Right kidney (tissue), 9 donors: ENCODE measurements at places on chromosomes 5 and 9.

- no peak for DNase-seq
Measured at GRCh38 chr5:67141644-67142043, 55.0 kb downstream of the CD180 start.

DNA sequence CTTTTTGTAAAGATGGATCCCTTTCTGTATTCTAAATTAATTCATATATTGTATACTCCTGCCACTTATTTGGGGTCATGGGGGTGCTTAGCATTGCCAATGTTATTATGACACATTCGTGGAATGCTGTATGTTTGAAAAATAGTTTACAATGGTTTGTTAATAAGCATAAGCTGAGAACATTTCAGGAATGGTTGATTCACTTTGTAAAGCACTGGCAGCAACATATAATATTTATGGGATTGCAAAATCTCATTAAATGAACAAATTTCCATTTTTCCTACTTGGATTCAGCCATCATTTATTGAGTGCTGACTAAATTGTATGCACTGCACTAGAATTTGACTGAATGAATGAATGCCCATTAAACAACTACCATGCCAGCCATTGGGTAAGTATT is 215.2 kb upstream of the KLF4 start:
- DNase-seq = no peak

GRCh38 chr9:85603936-85604335 is 137.8 kb downstream of the AGTPBP1 start:
- no peak for DNase-seq

DNA sequence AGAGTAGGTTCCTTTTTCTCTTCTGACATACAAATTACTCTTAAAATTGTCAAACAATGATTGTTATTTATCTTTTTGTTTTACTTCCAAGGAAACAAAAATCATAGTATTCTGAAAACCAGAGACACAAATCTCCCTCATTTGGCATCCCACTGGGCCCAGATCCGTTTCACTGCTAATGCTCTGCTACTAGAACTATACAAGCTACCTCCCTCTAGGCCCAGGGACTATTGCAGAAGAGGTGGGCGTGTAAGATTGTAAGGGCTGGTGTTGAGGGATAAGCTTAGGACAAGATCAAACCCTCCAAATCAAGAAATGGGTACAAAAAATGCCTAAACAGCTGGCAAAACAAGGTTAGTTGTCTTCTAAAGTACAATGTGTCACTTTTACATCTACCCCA is 928.9 kb upstream of the CDH10 start:
- no peak for DNase-seq

- no peak for DNase-seq
Measured at GRCh38 chr5:149273950-149274349, 2.3 kb downstream of the AFAP1L1 start.

DNA sequence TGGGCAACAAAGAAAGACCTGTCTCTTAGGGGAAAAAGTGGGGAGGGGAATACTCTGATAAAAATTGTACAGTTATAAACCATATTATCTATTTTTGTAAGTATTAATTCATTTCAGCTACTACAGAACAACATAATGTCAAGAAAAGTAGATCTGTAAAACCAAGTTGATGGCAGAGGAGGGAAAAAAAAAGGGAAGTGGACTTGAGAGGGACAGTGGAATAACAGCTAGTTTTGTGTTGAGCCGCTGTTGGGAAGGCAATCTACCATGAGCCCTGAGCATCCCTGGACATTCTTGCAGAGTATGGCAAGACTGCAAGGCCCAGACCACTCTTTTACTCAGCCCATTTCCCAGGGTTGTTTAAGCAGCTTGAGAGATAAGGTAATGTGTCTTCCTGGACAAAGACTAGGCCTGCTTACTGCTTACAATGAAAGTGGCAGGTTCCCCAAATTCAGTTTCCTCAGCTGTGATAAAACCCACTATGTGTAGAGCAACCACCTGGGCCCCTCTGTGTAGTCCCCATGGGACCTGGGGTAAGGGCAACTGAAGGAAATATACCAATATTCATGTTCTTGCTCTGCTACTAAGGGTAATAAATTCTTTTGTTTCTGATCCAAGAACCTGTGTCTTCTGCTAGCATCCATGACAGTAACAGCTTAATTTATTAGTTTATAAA is 25.0 kb downstream of the CEP120 start:
- DNase-seq = no peak

DNA sequence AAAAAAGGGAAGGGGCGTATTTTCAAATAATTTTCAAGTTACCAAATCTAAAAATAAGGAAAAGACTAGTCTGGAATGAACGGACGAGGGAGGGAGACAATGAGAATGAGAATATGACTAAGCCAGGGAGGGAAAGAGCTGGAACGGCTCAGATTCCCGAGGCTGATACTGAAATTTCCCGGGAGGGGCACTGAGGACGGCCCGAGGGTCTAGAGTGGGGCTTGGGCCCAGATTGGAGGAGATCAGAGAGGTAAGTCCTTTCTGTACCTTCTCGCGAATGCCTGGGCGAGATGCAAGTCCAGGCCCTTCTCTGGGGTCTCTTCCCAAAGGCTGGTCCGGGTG is 3.4 kb upstream of the CCIN start:
- no peak for DNase-seq

GRCh38 chr5:56900858-56901578 is 8.4 kb upstream of the SETD9 start:
- peak; percentile 18 for DNase-seq

DNA sequence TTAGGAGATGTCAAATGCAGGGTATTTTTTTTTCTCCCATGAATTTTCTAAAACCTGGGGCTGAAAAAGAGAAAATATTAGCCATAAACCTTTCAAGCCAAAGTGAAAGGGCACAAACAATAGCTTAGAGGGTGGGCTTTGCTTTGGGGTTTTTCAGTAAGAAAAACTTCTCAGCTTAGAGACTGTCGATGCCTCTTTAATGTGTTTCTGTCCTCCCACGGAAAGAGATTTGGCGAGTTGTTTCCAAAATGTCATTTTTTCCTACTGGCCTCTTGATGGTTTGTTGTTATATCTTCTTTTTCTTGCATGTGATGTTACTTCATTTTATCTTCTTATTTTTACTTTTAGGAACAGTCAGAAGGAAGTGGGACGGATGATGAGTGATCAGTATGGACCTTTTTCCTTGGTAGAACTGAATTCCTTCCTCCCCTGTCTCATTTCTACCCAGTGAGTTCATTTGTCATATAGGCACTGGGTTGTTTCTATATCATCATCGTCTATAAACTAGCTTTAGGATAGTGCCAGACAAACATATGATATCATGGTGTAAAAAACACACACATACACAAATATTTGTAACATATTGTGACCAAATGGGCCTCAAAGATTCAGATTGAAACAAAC is 177.3 kb downstream of the SMARCA2 start:
- DNase-seq = no peak

- DNase-seq = no peak
Measured at GRCh38 chr9:93357649-93358048, 93.8 kb upstream of the FAM120A start.

GRCh38 chr5:37658440-37658839 is 181.4 kb downstream of the GDNF start:
- no peak for DNase-seq

DNA sequence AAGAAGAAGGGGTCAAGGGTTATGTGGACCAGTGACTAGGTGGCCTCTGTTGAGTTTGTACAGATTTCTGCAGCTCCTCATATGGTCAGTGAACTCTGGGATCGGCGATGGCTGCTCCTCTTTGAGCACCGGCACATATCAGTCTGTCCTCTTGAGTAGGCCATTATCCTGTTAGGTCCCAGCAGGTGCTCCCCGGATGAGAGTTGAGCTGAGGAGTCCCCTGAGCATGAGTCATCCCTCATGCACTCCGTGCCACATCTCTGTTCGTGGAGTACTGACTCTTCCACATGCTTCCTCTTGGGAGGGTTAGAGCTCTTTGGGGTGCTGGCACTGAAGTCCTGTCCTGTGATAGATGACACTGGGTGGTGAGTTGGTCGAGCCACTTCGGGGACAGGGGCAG is 143.7 kb downstream of the PTTG1 start:
- DNase-seq = no peak

DNA sequence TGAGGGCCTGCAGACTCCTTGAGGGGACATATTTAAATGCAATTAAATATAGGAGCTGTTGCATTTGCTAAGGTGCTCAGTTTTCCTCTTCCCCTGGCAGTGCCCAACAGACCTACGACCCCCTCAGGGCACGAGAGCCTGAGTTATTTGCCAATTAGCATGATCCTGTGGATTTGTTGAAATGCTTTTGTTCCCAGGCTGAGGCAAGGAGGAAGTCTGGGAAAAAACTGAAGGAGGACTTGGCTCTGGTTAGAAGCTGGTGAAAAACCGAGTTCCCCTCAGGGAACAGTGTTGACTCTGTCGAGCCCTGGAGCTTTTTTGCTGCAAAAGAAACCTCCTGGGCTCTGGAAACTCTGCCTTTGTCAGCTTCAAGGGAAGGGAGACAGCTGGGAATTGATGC is 103.6 kb upstream of the SHB start:
- DNase-seq = no peak

- DNase-seq = no peak
Measured at GRCh38 chr5:32165597-32165996, 8.5 kb downstream of the GOLPH3 start.

- no peak for DNase-seq
Measured at GRCh38 chr9:70100362-70100761, 56.7 kb downstream of the MAMDC2 start.

GRCh38 chr5:18761801-18762200 is 1127.5 kb downstream of the TAF11L14 start:
- DNase-seq = no peak

- no peak for DNase-seq
Measured at GRCh38 chr5:40071870-40072269, 607.8 kb upstream of the PTGER4 start.

- DNase-seq = no peak
Measured at GRCh38 chr9:117293206-117294114, 121.4 kb downstream of the ASTN2 start.

DNA sequence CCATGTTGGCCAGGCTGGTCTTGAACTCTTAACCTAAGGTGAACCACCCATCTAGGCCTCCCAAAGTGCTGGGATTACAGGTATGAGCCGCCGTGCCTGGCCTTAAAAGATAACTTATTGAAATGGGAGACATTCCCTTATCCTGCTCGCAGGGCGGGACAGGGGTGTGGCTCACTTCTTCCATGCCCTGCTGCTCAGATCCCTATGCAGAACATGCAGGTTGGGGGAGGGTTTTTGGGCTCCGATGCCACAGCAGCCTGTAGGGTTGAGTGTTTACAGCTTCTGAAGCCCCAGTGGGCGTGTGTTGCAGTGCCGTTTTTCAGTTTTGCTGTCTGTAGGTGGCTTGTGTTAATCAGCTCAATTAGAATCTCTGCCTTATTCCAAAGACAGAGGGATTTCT is 108.0 kb upstream of the BRINP1 start:
- no peak for DNase-seq

DNA sequence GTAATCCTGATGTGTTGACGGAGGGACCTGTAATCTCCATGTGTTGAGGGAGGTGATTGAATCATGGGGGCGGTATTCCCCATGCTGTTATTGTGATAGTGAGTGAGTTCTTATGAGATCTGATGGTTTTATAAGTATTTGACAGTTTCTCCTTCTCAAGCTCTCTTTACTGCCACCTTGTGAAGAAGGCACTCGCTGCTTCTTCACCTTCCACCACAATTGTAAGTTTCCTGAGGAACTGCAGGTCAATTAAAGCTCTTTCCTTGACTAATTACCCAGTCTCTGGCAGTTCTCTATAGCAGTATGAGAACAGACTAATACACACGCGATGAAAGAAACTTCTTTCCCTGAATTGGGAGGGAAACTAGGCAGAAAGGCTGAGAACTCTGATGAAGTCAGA is 141.1 kb upstream of the RAD23B start:
- DNase-seq = no peak

DNA sequence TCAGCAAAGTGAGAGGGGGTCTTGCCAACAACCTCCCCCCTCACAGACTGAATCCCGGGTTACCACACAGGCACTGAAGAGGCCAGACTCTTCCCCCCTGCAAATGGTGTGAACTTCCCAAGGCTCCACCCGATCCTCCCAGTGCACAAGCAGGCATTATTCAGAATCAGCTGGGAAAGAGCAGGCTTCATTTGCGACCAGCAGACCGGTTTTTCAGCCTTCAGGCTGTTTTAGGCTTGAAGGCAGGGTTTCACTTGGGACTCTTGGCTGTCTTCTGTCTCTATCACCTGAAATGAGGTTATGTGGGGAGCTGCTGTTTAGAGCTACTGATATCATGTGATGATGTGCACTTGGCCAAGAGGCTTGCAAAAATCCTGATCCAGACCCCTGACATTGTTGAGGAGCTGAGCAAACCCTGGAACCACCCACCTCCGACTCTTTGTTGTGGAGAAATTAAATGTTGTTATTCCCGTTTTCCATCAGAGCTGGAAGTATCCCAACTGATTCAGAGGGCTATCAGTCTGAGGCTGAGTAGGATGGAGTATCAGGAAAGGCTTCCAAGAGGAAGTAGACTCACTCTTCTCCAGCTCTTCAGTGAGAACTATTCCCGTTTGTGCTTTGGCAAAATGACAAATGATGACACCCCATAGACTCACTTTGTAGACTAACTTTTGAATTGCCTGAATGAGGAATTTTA is 63.3 kb upstream of the ZFR start:
- no peak for DNase-seq

GRCh38 chr9:105098370-105098769 is 146.1 kb upstream of the SLC44A1 start:
- DNase-seq = no peak

DNA sequence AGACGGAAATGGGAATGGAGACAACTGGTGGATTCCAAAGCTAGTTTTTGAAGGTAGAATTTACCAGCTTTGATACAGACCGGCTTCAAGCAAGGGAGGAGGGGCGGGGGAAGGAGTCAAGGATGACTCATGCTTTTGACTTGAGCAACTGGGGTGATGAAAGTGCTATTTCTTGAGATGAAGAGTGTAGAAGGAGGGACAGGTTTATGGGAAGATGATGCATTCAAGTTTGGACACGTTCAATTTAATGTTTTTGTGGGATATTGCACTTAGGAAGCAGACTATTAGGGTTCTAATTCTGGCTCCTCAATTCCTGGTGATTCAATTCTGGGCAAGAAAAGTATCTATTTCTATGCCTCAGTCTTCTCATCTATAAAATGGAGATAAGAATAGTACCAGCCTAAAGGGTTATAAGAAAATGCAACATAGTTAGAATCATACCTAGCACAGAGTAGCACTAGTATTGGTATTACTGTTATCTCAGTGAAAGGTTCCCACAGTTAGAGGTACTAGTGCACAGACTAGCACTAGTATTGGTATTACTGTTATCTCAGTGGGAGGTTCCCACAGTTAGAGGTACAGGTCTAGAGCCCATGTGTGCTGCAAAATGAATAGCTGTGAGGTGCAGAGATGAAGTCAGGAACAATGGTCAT is 4.6 kb downstream of the NIPAL4 start:
- DNase-seq = no peak

DNA sequence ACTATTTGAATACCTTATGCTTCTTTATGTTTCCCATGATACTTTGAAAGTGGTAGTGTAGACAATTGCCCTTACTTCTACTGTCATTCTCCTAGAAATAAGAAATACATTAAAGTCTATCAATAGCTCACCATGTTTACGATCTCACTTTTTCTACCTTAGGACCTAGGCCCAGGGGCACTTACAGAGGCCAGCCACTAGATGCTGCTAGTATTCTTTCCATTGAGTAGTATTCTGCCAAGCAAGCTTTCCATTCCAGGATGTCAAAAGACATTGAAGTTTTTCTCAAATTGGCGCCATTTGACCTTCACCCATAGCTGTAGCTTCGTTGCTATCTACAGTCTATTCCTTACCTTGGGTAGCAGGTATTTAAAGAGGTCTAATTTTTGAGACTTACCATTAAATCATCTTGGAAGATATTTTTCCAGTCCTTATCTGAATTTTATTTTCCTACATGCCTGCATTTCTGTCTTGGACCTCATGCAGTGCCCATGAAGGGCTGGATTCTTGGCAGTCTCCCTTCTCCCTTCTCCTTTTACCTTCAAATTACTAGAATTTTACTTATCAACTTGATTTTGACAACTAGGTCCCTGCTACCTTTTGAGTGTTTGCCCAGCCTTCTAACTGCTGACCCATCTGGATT is 246.0 kb upstream of the NUDT12 start:
- DNase-seq = peak; percentile 20
